SHP77 treated with DMSO at 0.1 percent for 48 hours (cell line): ENCODE measurements at places on chromosomes 6 and 20.

GRCh38 chr20:30500829-30501440 lies 756.5 kb upstream of the DEFB115 start:
- no peak for DNase-seq

- peak; percentile 36 for DNase-seq
These were observed 76.7 kb downstream of the FOXC1 start for GRCh38 chr6:1686117-1687098.

DNA sequence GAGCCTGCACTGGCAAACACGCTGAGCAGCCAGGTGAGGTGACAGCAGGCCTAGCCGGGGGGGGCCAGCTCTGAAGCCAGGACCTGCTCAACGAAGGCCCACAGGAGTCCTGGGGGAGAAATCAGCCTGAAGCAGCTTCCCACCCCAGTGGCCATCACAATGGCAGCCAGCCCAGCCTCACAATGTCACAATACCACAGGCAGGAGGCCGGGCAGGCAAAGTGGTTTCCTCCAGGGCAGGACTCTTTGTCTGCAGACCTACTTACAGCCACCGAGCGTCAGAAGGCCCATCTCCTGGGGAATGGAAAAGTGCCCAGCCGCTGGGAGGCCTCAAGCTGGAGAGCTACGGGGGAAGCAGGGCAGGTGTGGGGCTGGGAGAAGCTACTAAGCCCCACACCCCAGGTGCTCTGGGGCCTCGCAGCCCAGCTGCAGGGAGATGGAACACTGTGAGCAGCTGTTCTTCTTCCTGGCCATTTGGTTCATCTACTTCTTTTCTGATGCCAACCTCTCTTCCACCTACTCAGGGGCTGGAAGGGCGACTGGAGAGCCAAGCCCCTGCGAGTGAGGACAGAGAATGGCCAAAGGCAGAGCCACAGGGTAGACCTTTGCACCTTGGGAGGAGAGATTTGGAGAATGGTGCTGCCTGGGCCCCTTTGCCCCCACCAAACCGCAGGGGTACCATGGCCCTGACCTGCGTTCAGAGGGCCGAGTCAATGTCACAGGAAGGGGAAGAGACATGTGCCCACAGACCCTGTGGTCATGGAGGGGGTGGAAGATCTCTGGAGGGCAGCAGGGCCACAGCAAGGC lies 22.3 kb upstream of the AVP start:
- DNase-seq: no peak

- no peak for DNase-seq
These were observed 16.5 kb upstream of the WFDC9 start for GRCh38 chr20:45647441-45648050.

- DNase-seq: no peak
These were observed 55.2 kb downstream of the SCAND1 start for GRCh38 chr20:35899064-35899463.

- DNase-seq: no peak
These were observed 92.4 kb downstream of the GJA10 start for GRCh38 chr6:89986650-89987074.

- DNase-seq: no peak
These were observed 226.0 kb downstream of the CDH4 start for GRCh38 chr20:61478094-61478493.

DNA sequence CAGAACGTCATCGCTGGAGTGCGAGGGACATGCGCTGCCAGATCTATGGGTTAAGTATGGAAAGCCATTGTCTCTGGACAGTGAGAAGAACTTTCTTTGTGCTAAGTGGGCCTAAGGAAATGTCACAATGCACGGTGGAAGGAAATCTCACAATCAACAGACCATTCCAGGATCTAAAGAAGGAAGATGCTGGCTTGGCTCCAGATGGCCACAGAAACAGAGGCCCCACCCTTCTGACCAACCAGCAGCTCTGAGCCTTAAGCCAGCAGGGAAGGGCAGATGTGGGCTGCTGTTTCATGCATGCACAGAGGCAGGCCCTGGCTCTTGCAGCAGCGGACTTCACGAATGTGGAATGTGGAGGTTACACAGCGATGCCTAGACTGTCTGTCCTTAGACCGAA lies 156.3 kb downstream of the SOBP start:
- no peak for DNase-seq

DNA sequence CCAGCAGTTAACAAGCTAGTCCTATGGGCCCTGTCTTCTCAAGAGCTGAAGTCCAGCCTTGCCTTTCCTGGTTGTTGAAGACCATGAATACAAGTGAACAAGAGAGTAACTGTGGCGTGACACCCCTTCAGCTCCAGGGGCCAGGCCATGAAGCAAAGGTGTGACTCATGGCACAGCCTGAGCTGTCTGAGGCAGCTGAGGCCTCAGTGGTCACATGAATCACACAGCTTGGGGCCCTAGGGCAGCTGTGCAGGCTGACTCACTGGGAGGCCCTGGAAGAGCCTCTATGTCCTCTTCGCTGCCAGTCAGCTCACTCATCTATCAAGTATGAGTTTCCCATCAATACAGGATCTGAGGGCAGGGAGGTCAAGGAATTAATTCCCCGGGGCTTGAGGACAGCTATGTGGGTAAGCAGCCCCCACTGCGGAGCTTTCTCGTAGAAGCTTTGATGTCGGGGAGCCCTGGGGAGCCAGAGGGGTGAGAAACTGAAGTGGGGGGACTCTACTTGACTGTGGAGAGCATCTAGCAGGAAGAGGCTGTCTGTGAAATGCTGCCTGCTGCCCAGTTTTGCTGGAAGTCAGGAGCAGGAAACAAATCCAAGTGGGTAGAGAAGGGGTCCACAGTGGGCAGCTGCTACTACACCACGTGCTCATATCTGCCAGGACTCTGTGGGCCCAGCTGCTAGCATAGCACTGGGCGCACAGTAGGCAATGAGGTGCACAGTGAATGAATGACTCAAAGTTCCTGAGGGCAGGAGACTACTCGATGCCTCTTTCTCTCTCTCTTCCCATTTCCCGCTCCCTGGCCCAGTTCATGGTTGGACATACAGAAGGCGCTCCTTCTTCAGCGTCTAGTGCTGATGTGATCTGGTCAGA lies 13.7 kb upstream of the FAM83C start:
- no peak for DNase-seq

DNA sequence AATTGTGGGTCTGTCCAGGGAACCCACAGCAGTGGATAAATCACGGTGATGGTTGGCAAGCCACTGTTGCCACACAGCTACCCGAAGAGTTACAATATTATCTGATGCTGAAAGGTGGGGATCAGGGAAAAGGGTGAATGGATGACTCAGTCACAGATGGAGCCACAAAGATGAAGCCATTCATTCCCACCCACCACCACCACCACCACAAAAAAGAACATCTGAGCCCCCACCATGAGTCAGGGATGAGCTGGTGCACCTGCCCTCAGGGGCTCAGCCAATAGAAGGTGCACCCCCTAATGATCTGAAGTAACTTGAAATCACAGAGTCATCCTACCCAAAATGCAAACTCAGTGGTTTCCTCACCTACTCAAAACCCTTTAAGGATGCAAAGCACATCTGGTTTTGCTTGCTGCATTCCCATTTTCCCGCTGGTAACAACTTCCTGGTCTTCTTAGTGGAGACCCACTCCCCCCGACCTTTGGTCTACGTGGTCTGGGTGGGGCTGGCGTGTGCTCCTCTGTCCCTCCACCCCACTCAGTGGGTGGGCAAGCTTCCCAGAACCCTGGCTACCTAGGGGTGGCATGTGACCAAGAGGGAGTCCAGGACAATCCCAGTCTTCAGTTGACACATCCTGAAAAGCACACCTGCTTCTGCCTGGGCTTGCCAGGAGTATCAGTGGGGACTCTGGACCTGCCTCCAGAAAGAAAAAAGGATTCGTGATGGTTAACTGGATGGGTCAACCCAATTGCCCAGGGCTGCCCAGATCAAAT lies 125.5 kb downstream of the ANKRD60 start:
- DNase-seq: no peak

DNA sequence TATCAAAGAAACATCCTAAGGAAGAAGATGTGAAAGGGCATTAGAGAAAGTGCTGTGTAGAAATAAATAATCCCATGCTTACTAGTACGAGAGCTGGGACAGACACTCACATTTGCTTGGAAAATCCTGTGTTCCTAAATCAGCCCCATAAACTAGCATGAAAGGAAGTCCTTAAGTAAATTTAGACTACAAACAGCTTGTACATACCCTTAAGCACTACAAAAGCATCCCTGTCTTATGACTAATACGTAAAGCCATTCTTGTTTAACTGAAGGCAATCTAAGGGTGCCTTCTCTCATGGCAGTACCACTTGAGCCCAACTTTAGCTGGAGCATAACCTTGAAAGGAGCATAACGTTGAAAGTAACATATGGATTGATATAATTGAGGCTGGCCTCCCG lies 15.4 kb upstream of the FOXQ1 start:
- no peak for DNase-seq

DNA sequence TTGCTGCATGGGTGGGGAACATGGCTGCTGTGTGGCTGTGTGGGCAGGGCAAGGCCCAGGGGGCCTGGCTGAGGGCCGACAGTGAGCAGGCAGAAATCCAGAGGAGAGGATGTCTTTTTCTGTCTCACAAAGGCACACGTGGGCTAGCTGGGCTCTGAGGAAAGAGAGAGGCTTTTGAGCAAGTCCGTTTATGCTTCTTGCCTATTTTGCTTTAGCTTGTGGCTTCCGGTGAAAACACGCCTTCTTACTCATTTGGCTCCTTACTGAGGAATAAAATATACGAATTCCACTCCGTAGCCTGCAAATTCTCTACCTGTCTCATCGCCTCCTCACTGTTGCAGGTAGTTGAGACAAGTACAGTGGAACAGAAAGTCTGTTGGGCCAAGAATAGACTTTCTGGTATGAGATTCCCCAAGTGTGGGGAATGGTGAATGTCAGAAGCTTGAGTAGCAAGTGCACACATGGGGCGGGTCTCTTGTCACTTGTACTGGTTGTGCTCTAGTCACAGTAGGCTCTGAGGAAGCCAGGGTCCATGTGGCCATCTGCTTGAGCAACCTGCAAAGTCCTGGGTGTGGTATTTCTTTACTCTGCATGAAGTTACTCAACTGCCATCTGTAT lies 28.4 kb downstream of the WRNIP1 start:
- no peak for DNase-seq

DNA sequence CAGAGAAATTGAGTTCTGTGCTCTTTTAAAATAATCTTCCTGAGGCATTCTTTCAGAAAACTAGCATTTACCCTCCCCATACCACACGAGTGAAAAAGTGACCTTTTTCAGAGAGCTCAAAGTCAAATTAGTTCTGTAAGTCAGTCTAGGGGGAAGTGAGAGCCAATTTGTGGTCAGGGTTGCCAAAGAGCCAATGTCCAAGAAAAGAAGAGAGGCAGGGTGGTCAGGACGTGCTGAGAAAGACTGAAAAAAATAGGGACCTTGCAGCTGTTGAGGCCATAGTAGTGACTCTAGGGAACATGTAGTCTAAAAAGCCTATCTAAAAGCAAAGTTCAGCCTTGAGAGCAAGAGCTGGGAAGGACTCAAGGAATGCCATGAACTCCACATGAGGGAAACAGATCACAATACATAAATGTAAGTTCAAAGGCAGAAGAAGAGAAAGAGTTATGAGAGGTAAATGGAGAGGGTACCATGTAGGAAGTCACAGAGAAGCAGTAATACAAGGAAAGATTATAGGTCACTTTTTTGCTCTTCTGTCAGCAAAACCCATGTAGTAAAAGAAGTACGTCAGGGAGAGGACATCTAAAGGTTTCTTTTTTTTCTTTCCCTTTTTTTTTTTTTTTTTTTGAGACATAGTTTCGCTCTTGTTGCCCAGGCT lies 565.1 kb upstream of the FLRT3 start:
- DNase-seq: no peak

DNA sequence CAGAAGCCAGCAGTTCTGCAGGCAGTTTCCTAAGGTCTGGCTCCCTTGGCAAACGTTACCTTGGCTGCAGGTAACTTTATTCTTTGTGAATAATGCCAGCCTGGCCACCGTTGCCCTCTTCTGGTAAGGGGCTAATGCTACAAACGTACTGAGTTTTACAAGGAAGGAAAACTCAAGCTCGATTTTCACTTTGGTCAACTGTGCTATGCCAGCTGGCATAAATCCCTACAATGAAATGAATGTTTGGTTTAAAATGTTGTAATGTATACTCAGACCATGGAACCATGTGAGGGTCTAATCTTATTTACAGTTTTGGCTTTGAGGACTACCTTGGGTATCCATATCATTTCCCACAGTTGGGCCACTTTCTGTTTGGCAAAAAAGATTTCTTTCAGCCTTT lies 101.4 kb downstream of the SLX4IP start:
- DNase-seq: no peak

- DNase-seq: no peak
These were observed 9.2 kb upstream of the ZNF831 start for GRCh38 chr20:59154317-59155013.

GRCh38 chr20:58719258-58719657 lies 26.7 kb downstream of the NPEPL1 start:
- DNase-seq: no peak

DNA sequence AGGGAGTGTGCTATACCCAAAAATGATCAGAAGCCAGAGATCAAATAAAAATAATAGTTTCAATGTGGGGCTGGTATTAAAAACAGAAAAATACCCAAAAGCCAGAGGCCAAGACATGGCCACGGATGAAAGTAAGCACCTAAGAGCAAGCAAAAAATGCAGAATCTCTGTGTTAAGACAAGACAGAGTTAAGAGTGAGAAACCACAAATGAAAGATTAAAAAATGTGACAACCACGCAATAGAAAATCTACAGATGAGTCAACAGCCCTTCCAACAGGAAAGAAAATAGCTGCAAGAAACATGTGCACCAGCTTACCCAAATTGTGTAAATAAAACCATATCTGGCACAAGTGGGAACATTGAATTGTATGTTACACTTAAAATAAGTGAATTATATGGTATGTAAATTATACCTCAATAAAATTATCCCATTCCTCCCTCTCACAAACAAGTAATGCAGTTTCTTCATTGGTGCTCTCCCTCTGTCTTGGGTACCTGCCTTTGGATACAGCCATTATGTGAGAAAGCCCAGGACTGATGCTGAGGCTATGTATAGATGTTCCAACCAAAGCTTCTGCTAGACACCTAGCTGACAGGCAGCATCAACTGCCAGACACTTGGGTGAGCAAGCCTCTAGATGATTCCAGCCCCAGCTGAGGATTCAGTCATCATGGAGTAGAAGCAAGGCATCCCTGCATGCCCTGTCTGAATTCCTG lies 55.3 kb upstream of the UFL1 start:
- no peak for DNase-seq

DNA sequence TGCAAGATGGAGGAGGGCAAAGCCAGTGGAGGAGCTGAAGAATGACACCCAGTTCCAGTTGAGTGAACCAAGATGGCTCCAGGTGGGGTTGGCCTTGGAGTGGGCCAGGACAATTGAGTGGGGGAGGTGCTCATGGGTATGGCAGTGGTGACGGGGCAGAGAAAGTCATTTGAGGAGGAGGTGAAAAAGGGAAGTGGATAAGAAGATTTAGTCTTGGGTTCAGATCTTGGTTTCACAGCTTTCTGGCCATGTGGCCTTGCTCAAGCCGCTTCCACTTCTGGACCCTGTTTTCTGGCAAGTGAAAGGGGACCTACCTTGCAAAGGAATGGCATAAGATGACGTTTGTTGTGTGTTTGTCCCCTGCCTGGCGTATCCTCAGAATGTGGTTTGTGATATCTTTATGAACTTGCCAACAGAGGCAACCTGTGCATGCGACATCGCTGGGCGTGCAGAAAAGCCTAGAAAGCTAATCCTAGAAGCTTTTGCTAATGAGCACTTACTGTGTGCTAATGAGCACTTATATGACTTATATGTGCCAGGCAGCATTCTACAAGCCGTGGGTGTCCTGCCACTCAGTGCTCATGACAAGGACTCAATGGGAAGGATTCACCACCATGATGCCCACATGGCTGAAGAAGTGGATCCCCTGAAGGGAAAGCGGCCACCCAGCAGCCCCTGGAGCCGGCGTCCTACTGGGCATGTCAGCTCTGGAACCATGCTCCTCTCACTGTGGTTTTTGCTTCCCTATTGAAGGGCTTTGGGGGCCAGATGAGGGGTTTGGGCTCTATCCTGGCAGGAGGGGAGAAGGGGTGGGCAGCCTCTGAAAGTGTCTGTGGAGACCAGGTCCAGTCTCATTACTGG lies 23.6 kb upstream of the STX16 start:
- no peak for DNase-seq
